ENCODE measurements at places on chromosomes 6 and 20.

DNA sequence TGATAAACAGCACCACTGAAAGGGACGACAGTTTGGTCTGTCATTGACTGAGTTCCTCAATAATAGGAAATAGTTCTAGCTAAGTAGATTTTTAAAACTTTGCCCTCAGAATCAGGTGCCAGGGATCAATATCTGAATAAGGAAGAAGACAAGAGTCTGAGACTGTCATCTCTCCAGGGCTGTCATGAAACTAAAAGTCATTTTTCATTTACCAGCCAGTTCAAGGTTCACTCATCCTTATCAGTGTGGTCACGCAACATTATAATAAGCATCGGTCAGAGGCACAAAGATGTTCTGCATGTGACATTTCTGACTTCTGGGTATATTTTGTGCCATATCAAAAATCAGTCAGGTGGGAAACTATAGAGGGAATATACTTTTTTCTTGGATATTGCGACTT lies 52.5 kb upstream of the E2F3 start:
- no peak for DNase-seq

- DNase-seq = no peak
These were observed 107.0 kb downstream of the SYNDIG1 start for GRCh38 chr20:24576447-24576846.

DNA sequence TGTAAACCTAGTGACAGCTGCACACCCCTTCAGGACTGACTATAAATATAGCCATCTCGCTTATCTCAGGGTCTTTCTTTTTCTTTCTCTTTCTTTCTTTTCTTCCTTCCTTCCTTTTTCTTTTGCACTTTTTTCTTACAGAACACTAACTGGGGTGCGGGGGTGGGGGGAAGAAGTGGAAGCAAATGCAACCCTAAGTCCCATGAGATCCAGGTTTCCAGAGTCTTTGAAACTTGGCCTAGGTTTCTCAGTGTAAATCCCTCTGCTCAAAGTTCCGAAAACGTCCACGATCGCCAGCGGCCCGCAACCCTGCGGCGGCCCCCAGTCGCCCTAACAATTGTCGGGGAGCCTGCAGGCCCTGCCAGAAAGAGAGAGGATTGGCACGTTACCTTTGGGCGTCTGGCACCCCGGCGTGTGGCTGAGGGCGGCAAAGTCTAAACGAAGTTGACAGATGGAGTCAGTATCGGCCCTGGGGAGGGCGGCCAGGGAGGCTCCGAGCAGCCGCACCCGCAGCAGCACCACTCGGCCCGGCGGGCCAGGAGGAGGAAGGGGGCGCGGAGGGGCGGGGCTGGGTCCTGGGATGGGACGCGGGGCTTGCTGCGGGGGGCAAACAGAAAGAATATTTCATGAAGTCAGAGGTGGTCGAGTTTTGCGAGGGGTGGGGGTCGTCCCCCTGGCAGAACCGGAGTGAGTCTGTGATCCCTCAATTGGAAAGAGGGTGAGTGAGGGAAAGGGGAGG lies 577 bp upstream of the FOXF2 start:
- no peak for DNase-seq

DNA sequence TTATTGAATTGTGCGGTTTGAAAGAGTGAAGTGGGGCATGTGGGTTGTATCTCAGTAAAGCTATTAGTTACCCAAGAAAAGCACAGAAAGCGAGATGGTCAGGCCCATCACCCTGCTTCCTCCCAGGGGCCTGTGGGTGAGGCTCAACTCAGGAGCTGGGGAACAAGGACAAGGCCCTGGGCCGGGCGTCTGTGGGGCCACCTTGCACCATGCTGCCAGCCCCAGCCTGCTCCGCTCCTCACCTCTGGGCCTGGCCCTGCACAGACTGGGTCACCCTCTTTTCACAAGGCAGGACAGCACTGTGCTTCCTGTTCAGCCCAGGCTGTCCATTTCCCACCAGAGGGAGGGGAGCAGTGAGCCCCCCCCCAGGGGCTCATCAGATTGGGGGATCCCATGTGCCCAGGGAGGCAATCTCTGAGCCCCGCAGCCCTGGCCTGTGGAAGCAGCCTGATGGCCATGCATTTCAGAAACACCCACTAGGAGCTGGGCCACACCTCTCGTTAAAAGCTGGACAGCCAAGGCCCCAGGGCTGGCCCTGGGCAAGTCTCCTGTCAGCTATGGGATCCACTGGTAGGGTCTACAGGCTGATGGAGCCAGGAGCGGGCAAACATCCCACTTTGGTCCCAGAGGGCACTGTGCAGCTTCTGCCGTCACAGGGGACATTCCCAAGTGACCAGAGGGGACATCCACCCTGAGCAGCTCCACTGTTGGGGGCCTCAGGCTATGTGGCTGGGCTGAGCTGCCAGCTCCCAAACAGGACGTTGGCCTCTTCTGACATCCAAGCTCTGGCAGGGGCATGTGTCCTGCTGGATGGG lies 55.9 kb downstream of the YTHDF1 start:
- no peak for DNase-seq

- DNase-seq = no peak
These were observed 146.0 kb upstream of the PHACTR1 start for GRCh38 chr6:12570461-12571030.

DNA sequence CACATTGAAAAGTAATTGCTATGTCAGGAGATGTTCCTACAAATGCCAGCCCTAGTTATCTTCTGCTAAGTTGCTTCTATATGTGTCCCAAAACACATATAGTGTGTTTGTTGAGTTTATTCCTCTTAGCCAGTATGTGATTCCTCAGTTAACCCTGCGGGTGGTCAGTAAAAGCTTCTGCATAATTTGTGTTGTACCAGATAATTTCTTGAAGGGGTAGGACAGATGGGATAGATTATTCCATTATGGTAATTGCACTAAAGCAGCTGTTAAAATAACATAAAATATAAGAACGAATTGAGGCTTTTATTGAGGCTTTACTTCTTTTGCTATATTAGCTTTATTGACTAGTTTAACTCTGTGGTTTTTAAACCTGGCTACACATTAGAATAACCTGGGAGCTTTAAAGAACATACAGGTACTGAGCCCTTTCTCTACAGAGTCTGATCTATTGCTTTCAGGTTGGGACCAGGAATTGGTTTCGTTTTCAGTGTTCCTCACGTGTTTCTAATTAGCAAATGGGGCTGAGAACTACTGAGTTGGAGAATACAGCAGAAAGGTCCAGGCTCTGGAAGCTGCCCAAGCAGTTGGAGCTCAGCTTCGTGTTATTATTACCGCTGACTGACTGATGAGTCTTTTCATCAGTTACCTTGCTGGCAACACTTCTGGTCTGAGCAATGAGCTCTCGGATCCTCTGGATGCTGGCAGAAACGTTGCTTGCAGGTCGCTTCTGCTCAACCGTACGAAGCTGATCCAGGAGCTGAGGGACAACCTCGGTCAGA lies 56.9 kb downstream of the FAM229B start:
- no peak for DNase-seq

GRCh38 chr6:168527451-168528210 lies 86.6 kb downstream of the SMOC2 start:
- DNase-seq = no peak

GRCh38 chr6:130324657-130325056 lies 41.2 kb upstream of the TMEM200A start:
- DNase-seq = no peak

- DNase-seq = no peak
These were observed 59.8 kb upstream of the DEK start for GRCh38 chr6:18323935-18324705.

- DNase-seq = no peak
These were observed 150.5 kb upstream of the PRSS16 start for GRCh38 chr6:27096834-27097511.

- no peak for DNase-seq
These were observed 36.9 kb upstream of the TRAF3IP2 start for GRCh38 chr6:111642463-111643158.

DNA sequence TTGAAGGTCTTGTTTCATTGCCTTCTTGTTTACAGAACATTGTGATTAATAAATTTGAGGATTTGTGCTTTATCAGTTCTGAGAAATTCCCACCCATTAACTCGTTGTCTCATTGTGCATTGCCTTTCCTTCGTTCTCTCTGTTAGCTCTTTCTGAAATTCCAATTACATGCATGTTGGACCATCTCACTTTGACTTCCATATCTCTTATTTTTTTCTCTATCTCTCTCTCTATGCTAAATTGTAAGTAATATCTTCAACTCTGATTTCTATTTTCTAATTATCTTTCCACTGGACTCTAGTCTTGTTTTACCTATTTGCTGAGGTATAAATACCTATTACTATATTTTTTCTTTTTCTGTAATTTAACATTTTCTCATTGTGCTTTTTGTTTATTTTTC lies 92.3 kb downstream of the SHLD1 start:
- no peak for DNase-seq

DNA sequence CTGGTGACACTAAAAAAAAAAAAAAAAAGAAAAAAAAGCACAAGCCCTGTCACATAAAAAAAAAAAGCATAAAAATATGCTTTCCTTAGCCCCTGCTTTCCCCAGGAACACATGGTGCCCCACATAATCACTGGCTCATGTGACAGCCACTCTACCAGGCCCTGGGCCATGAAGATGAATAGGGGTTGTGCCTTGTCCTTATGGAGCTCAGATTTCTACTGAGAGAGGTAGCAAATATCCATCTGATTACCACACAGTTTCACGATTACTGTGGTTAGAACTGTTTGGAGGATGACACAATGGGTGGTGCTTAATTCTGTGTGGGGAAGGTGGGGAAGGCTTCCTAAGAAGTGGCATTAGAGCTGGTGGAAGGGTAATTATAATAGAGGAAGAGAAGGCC lies 9.3 kb downstream of the RAET1E start:
- DNase-seq = no peak

DNA sequence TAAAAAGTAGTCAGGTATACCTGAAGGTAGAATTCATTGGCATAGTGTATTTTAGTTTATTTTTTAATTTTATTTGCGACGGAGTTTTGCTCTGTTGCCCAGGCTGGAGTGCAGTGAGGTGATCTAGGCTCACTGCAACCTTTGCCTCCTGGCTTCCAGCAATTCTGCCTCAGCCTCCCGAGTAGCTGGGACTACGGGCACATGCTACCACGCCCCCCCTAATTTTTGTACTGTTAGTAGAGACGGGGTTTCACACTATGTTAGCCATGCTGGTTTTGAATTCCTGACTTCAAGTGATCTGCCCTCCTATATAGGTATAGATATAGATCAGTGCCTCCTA lies 102.8 kb upstream of the PRSS16 start:
- no peak for DNase-seq

DNA sequence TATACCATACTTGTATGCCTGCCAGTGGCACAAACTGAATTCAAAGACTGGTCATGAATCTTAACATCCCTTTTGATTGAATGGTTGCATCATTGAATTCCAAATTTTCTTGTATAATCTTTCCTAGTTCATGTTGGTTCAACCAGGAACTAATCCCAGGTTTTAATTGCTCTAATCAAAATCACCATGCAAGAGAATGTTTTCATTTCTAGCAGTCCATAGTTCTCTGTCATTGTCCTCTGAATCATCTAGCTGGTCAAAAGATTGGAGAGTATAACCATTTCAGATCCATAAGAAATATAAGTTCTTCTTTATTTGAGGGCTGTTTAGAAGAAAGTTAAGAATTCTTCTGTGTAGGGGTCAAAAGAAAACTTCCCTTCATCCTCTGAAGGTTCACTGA lies 57.2 kb downstream of the ZNF292 start:
- no peak for DNase-seq

DNA sequence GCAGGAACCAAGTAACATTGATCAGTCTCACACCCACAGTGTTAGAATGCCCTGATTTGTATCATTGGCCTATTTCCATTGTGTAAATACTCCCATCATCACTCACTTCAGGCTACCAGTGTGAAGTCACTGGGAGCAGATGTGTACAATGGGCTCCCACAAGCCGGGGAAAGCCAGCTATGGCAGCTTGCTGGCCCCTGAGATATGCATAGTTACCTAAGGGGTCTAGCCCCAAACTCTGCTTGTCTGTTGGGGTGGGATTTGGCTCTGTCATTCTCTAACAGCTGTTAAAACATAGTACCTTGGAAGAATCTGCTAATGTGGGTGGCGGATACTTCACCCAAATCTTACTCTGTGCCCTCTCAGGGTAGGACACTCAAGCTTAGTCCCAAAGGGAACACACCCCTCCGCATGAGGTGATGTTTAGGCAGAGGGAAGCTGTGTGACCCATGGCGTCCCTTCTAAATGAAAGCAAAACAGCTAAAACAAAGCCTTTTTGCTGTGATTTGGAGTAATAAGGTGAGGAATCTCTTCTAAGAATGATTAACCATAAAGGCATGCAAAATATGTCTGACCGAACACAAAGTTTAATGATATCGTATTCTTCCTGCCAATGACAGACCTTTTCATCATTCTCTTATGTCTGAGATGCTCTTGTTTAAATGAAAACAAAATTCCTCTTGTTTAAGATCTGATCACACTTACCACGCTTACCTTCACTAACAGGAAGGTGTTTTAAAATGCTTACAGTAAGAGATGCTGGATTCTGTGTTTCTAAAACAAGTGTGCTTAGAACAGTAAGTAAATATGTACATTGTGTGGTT lies 45.9 kb upstream of the PXDC1 start:
- no peak for DNase-seq

DNA sequence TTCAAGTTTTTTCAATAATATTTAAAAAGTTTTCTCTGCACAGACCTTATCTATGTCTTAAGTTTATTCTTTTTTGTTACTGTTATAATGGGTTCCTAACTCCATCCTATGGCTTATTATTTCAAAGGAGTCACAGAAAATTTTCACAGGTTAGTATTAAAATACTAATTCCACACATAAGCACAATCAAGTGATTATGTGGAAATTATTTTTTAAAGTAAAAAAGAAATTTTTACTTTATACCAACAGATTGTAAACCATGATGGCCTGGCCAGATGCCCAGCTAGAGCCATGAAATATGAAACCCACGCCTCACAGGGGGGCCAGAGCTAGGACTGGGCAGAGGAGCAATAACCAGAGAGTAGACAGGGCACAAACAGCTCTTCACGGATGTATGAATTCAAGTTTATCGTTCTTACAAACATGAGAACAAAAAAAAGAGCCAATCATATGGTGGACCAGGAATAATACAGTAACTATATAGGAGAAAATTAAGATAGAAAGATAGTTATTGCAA lies 34.0 kb downstream of the NUDT3 start:
- DNase-seq = no peak

- DNase-seq = no peak
These were observed 1.7 kb downstream of the TULP4 start for GRCh38 chr6:158313989-158314388.

- DNase-seq = no peak
These were observed 10.0 kb downstream of the MBOAT1 start for GRCh38 chr6:20202324-20202658.

- DNase-seq = no peak
These were observed at the start of gene PRICKLE4 for GRCh38 chr6:41780551-41781365. Gene PRICKLE4 (plus strand): TSS chr6:41780782. CDS start chr6:41783474, 2,692 bp downstream.
